Fibroblast of skin of left quadriceps (primary cell): ENCODE measurements at places on chromosomes 2 and 18.

- no peak for DNase-seq
Measured at GRCh38 chr2:154189953-154190352, 318.2 kb downstream of the GALNT13 start.

GRCh38 chr18:62332431-62332830 lies 7.3 kb downstream of the TNFRSF11A start:
- no peak for DNase-seq

- no peak for DNase-seq
Measured at GRCh38 chr18:78319961-78320360, 659.7 kb upstream of the SALL3 start.

GRCh38 chr2:121491518-121491917 lies 39.2 kb upstream of the RNU4ATAC start:
- no peak for DNase-seq

DNA sequence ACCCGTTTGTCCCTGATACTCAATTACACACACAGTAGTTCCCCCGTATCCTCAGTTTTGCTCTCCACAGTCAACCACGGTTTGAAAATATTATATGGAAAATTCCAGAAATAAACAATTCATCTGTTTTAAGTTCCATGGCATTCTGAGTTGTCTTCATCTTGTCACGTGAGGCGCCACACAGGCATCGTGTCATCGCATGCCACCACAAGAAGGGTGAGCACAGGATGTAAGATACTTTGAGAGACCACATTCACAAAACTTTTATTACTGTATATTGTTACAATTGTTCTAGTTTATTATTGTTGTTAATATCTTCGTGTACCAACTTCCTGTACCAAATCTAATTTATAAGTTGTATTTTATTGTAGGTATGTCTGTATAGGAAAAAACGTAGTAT lies 17.7 kb downstream of the ADNP2 start:
- no peak for DNase-seq

GRCh38 chr2:8361930-8362329 lies 319.9 kb upstream of the ID2 start:
- no peak for DNase-seq

DNA sequence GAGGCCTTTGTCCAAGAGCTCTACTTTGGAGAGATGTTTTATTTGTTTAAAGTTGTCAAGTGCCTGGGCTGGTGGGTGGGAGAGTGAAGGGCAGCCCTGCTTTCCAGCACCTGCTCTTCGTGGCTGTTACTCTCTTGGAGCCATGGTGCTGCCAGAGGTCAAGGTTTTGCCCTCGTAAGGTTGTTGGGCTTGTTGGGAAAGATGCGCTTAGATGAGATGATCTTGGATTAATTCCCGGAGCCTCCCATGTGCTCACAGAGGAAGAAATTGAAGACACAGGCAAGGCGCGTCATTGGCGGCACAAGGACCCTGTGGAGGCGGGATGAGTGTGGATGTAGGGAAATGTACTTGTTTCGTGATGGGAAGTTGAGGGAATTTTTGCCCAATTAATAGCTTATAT lies 27.9 kb downstream of the ZCCHC2 start:
- DNase-seq: no peak

DNA sequence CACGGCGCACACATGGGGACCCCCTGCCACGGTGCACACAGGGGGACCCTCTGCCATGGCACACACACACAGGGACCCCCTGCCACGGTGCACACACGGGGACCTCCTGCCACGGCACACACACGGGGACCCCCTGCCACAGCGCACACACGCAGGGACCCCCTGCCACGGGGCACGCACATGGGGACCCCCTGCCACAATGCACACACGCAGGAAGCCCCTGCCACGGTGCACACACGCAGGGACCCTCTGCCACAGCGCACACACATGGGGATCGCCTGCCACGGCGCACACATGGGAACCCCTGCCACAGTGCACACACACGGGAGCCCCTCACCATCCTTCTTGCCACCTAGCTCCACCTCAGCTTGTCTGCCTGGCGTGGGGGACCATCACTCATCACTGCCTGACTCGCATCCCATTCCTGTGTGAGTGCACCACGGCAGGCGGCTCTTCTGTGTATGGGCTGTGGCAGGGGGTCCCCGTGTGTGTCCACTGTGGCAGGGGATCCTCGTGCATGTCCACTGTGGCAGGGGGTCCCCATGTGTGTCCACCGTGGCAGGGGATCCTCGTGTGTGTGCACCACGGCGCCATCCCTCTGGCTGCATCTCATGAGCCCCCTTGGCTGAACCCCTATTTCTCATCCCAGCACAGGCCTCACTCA lies 206.7 kb downstream of the EIPR1 start:
- DNase-seq: no peak

DNA sequence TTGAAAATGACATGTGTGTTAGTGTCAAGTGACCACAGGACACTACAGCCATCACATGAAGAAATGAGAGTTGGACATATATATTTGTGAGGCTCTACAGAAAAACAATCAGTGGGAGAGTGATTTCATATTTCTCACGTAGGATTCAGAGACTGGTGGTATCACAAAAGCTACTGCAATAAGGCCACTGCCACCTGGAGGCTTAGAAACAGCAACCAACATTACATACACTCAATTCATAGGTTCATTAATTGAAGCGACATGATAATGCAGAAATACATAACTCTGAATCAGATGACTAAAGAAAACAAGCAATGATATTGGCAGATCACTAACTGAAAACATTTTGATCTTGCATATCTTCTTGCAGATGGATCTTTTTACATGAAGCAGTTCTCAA lies 248.1 kb upstream of the KLHL14 start:
- DNase-seq: no peak

- no peak for DNase-seq
Measured at GRCh38 chr2:168152902-168153530, 94.4 kb downstream of the STK39 start.

DNA sequence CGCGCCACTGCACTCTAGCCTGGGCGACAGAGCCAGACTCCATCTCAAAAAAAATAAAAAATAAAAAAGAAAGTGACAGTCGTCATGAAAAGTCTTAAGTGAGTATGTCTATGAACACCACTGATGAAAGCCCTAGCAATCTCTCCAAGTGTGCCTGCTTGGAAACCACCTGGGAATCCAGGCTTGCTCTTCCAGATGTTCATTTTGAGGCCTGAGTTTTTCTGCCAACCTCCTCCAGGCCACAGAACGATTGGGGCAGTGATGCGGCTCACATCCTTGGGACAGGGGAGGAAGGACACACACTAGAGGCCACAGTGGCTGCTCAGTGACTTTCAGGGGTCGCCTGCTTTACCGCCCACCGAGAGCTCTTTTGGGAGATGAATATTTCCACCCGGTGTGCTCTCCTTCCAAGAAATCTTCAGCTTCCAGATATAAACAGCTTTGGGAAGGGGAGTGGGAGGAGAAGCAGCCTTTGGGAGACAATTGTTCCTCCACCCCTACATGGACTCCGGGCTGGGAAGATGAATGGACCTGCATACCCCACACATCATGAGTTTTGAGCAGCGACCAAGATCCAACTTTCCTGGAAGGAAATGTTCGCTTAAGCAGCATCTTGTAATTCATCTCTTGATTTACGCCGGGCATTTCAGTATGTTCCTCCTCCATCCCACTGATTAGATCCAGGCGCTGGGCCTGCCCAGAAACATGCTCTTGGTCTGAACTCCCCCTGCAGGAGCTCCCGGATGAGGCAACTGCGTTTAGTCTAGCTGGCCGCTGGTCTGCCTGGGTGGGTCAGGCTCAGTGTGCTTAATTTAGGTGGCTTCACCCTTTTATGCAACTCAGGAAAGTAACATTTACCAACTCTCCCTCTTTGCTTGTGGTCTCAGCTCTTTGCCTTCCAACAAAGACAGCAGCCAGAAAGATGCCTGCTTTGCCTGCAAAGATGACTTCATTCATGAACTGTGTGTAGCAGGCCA lies 6.2 kb upstream of the ARMC9 start:
- peak; percentile 81 for DNase-seq

- DNase-seq: no peak
Measured at GRCh38 chr18:63175264-63175663, 144.3 kb downstream of the BCL2 start.

- DNase-seq: peak; percentile 62
Measured at GRCh38 chr2:207162316-207162715, 3.4 kb downstream of the KLF7 start.

- DNase-seq: no peak
Measured at GRCh38 chr2:187365315-187365714, 82.7 kb downstream of the CALCRL start.

GRCh38 chr2:236552212-236552542 lies 17.4 kb upstream of the ACKR3 start:
- DNase-seq: no peak

GRCh38 chr2:191539068-191539467 lies 138.9 kb upstream of the NABP1 start:
- no peak for DNase-seq

DNA sequence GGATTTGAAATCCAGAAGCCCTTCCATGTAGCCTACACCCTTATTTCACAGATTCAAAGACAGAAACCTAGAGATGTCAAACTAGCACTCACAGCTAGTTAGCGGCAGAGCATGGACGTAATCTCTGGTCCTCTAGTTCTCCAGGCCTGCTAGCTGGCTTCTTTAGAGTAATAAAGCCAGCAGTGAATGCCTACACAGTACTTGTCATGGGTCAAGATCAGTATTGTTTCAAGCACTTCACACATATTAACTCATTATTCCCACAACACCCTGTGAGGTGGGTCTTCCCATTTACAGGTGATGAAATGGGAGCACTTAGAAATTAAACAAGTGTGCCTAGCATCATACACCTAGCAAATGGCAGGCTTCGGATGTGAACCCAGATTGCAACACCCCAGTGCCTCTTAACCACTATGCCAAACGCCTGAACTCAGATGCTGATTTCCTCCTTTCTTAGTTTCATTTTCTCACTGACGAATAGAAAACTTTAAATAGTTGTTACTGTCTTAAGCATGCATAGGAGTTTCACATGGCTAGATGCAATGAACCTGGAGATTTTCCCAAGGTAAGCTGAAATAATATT lies 14.5 kb upstream of the ZBTB14 start:
- DNase-seq: no peak

DNA sequence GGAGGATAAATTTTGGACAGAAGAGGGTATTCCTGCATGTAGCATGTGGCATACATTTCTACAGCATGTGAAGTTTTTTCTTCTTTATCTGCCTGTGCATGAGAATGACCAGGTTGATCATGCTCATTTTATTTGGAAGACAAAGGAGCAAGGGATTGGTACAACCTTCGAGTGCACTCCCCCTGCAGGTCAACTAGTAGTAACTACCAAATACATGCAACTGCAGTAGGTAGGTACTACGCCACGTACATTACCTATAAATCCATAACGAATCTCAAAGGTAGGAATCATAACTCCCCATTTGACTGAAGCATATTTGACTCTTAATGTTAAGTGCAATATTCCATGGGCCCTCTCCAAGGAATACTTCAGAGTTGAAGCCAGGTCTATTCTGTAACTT lies 763.9 kb downstream of the TSN start:
- DNase-seq: no peak

GRCh38 chr18:70289351-70290312 lies 787 bp downstream of the SOCS6 start:
- DNase-seq: no peak

DNA sequence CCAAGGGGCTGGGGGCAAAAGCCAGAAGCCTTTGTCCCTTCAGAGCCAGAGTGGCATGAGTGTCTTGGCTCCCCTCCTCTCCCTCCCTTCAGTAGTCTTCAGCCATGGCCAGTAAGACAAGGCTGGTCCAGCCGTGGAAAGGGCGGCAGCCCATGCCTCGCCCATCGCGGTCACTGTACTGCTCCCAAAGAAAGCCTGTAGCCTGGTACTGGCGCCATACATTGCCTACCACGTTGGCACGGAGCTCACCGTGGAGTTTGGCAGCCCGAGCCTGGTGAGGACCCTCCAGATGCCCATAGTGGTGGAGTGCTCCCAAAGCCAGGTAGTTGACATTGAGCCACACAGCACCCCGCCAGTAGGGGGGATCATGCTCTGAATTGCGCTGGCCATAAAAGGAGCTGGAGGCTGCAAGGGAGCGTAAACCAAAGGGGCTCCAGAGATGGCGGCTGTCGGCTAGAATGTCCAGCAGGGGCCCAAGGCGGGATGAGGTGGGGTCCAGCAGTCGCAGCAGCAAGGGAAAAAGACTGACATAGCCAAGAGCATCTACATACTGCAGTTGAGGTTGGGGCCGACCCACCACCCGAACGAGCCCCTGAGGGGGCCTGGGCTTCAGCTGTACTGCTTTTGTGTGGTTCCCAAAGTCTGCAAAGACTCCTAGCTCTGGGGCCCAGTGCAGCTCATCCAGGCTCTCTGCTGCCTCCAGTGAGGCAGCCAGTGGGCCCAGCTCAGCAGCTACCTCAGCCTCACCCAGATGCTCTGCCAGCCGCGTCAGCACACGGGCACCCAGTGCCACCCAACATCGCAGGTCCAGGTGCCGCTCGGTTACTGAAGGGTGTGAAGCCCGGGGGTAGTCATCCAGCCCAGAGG lies 3.2 kb downstream of the WBP1 start:
- DNase-seq: no peak

GRCh38 chr2:86416146-86416545 lies 25.0 kb upstream of the KDM3A start:
- DNase-seq: no peak

DNA sequence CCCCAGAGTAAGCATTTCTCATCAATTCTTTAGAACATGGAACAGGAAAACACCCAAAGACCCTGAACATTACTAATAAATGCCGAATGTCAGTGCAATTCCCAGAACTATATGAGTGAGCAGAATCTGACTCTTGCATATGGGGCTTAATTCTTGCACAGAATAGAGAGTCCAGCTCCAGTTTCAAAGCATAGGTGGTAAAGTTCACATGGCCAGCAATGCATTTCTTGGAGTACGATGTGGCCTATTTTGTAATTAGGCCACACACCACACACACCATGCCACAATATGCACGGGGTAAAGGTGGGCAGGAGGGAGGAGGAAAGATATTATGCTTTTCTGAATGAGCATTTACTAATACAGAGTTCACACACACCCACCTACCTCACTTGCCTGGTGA lies 56.5 kb downstream of the PLA2R1 start:
- DNase-seq: no peak

DNA sequence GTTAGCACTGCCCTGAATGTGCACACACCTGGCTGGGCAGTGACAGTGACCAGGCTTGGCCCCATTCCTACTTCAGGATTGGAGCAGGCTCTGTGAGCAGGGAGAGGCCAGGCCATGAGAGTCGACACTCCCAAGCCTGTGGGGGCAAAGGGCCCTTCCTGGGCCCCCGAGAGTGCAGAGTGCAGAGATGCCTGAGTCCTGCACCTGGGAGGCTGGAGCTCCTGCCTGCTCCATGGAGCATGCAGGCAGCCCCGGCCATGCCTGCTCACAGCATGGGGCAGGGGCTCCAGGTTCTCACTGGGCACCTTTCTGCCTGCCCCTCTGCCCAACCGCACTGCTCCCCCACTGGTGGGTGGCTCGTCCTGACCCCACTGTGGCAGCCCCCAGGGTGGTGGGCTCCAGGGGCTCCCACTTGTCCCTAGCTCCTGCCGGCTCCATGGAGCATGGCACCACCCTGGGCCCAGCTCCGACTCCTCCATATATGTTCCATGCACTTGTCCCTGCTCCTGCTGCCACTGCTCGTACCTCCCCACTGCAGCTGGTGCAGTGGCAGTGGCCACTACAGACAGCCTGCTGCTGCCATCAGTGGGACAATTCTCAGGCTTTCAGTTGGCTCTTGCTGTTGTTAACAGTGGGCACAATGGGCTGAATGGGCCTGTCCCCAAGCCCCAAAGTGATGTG lies 282.0 kb downstream of the RPRM start:
- no peak for DNase-seq

GRCh38 chr18:30342675-30343074 lies 699.9 kb downstream of the DSC3 start:
- DNase-seq: no peak
